ENCODE measurements at places on chromosomes 4 and X.

GRCh38 chrX:46341767-46342322, 203.4 kb downstream of the ZNF674 start:
- DNase-seq, result no peak

- DNase-seq, result no peak
These were observed 115.5 kb upstream of the MYOZ2 start for GRCh38 chr4:119020158-119020557.

DNA sequence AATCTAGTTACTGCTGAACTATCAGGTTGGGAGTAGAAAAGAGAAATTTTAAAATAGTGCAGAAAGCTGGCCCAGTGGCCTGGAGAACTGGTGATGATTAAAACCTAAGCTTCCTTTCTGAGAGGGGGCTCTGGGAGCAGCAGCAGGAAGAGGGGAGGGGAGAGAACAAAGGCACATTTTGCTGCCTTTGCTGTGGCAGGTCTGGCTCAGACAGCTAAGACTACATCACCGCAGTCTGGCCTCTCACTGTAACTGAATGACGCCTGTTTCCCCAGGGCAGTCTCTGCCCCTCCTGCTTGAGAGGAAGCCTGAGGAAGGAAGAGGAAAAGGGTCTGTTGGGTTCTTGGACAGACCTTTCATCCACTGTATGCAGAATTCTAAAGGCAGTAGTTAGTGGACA, 148.5 kb downstream of the FRAS1 start:
- DNase-seq, result no peak

GRCh38 chr4:149889991-149890390, 74.3 kb upstream of the IQCM start:
- DNase-seq, result no peak

DNA sequence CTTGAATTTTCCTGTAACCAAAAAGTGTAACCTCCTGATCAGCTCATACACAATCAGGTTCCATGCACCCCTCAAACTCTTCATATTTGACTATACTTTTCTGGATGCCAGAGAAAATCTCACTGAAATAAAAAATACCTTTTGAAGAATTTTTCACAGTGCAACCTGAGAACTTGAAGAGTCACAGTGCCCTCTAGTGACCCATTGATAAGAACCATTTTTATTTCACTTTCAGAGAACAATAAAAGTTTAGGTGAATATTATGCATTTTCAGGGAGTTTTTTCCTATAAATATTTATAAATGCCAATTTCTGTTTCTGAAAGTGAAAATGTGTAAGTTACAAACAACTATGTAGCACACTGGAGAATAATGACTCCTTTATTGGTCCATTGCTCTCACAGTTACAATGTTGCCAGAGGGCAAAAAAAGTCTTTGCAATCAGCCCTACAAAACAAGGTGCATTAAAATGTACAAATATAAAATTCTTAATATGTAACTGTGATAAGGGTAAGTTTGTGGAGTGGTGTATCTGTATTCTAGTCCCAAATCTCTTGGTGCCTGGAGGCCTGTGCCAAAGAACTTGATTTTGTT, 153.6 kb upstream of the INTU start:
- DNase-seq, result no peak

DNA sequence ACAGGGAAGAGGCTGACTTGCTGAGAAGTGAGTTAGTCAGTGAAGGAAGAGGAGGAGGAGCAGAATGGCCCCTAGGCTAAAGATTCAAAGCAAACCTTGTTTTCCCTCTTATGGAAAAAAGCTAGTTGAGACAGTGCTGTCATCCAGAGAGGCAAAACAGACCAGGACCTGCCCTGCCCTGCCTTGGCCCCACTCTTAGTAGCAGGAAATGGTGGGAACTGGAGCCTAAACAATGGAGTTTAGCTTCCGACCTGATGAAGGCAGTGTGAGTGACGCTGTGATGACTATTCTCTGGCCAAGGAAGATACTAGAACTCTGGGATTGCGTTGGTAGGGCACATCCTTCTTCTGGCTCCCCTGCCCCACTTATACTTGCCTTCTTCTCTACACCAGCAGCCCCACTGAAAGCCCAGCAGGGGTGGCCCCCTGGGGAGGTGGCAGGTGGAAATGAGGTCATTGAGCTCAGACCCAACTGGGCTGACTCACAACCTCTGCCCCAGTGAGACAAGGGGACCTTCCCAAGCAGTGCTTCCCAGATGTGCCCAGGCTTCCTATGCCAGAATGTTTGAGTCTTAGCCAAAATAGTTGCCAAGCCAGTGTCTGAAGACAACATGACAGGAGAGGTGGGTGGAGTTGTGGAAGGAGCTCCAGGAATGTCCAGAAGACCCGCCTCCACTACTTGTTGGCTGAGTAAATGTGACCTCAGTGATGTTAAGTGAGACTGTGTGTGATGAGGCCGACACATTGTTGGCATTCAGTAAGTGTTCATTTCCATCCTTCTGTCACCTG, 38.8 kb downstream of the MSN start:
- DNase-seq, result peak; percentile 47

- no peak for DNase-seq
These were observed 3.6 kb downstream of the NKX1-1 start for GRCh38 chr4:1402516-1403091.

All from stimulated activated CD8-positive, alpha-beta memory T cell treated with anti-CD3 and anti-CD28 coated beads, Interleukin-15, amount 100 ng/mL, for 48 hours (primary cell).